ENCODE measurements at places on chromosomes 12 and 14. TPM values are rescaled to one million over a fixed set of nuclear protein-coding genes. Genes with fewer than 3 reads are reported as not detected.

Gene TAS2R7
- not detected for total RNA-seq

DNA sequence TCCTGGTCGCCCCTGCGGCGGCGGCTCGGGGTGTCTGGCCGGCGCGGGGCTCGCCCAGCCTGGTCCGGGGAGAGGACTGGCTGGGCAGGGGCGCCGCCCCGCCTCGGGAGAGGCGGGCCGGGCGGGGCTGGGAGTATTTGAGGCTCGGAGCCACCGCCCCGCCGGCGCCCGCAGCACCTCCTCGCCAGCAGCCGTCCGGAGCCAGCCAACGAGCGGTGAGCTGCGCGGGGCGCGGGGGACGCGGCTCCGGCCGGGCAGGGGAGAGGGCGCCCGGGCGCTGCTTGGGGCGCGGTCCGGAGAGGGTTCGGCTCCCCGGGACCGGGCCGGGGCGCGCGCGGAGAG is at the start of gene LGALS3:
Gene LGALS3 (plus strand): TSS at position 167 of the 342 bp plus-strand sequence. CDS start 8,122 bp downstream, outside the sequence.
- peak; percentile 41 for DNase-seq

GRCh38 chr12:123119808-123120207 is 31.1 kb downstream of the PITPNM2 start:
- DNase-seq, result no peak

- no peak for DNase-seq
Measured at GRCh38 chr14:90815822-90816662, at the start of gene TTC7B. TSS of gene TTC7B (minus strand) at chr14:90816430. CDS start at chr14:90816295, 135 bp downstream.

Gene HCAR1
- not detected for total RNA-seq

GRCh38 chr14:21846227-21846885 is 172.7 kb upstream of the OR4E1 start:
- no peak for DNase-seq

Gene SIX6
- not detected for total RNA-seq

Gene TMEM106C
- total RNA-seq, result 211 TPM

DNA sequence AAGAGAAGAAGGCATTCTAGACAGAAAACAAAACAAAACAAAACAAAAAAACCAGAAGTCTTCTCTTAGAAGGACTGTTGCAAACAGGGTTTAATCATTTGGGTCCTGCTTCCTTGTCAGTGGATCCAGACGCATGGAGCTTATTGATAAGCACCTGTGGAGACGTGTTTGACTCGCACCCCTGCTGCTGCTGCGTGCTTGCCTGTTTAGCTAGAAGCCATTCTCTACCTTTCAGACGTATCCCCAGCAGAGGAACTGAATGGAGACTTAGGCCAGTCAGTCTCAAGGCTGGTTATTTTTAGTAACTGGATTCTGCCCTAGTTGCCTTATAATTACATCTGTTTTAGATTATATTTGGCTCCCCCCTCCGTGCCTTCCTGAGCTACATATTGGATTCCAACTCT is 186.1 kb upstream of the EEA1 start:
- DNase-seq, result no peak

Gene LAG3
- total RNA-seq, result 0.31 TPM

DNA sequence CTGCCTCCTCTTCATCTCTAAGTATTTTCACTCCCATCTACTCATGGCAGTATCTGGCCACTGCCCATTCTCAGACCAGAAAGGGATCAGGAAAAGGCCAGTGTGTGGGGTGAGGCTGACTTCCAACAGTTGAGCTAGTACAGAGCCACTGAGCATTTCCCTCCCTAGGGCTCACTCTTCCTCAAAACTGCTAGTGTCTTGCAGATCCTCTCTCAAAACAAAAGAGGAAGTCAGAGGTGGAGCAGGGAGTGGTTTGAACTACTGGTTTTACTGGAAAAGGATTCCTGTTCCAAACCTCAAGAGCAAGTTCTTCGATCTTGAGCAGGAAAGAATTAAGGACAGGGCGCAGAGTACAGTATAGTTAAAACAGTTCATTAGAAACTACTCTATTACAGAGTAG is 11.7 kb upstream of the RNASE10 start:
- DNase-seq, result peak; percentile 3

DNA sequence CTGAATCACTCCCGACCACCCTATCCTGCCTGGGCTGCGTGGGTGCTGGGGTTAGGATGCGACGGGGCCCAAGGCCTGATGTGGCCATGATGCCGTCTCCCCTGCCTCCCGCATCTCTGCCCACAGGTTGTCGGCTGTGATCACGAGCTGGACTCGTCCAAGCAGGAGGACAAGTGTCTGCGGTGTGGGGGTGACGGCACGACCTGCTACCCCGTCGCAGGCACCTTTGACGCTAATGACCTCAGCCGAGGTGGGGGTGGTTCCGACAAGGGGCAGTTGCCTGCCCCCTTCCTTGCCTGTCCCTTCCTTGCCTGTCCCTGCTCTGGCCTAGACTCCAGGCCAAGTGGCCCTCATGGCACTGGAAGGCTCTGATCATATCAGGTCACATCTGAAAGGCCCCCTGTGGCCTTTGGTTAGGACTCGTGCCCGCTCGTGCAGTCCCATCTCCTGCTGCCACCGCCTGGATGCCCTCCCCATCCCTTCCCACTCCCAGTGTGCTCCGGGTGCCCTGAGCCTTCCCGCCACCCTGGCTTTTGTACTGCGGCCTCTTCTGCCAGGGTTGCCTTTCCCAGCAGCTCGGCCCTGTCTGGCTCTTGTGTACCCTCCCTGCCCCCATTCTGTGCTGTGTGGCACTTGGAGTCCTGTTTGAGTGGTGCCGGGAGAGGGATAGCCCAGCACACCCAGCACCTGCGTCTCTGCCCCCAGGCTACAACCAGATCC is 13.6 kb downstream of the PAPLN start:
- no peak for DNase-seq

- DNase-seq, result no peak
Measured at GRCh38 chr12:47349137-47350061, 269.6 kb upstream of the AMIGO2 start.

GRCh38 chr14:104224131-104224505 is 85.7 kb downstream of the KIF26A start:
- no peak for DNase-seq

- DNase-seq, result no peak
Measured at GRCh38 chr12:78684419-78684818, 180.2 kb upstream of the SYT1 start.

Gene CCND2
- 110 TPM for total RNA-seq

Gene CCDC175
- not detected for total RNA-seq

Gene PRMT5
- 257 TPM for total RNA-seq

DNA sequence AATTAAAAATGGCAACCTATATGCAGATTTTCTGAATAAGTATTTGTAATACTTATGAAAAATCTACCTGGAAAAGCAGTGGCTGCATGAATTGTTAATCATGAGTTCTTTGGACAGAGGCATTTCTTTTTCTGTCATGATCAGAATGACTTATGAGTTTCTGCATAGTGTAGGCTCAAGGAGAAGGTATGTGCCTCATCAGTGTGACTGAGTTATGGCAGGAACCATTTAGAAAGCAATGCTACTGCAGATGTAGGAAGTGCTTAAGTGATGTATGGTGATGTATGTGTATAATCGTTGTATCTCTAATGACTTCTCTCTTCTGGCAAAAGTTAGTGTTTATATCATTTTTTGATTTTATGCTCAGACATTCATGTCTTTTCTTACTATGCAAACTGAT is 816.4 kb upstream of the FBXO33 start:
- DNase-seq, result no peak

Gene HNRNPC
- total RNA-seq, result 1,766 TPM

DNA sequence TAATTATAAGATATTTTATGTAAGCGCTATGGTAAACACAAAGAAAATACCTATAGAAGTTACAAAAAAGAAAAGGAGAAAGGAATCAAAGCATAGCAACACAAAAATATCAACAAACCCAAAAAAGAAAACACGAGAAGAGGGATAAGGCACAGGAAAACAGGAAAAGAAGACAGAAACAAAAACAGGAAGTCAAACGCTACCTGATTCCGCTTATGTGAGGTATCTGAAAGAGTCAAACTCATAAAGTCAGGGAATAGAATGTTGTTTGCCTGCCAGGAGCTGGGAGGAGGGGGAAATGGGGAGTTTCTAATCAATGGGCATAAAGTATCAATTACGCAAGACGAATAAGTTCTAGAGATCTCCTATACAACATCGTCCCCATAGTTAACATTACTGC is 39.9 kb upstream of the GPR132 start:
- DNase-seq, result no peak

- no peak for DNase-seq
Measured at GRCh38 chr12:58504143-58504938, 416.0 kb downstream of the LRIG3 start.

Gene PAPLN
- total RNA-seq, result not detected

- peak; percentile 49 for DNase-seq
Measured at GRCh38 chr12:128994856-128995255, 141.6 kb downstream of the GLT1D1 start.

- peak; percentile 56 for DNase-seq
Measured at GRCh38 chr12:25241167-25242020, 9.3 kb downstream of the KRAS start.

GRCh38 chr14:61388173-61388975 is 67.0 kb downstream of the PRKCH start:
- DNase-seq, result no peak

Gene CLEC2A
- not detected for total RNA-seq

Gene ARHGEF25
- total RNA-seq, result 4.6 TPM

- DNase-seq, result no peak
Measured at GRCh38 chr12:50530532-50530931, 25.7 kb downstream of the DIP2B start.

Gene KCNMB4
- 0.43 TPM for total RNA-seq

DNA sequence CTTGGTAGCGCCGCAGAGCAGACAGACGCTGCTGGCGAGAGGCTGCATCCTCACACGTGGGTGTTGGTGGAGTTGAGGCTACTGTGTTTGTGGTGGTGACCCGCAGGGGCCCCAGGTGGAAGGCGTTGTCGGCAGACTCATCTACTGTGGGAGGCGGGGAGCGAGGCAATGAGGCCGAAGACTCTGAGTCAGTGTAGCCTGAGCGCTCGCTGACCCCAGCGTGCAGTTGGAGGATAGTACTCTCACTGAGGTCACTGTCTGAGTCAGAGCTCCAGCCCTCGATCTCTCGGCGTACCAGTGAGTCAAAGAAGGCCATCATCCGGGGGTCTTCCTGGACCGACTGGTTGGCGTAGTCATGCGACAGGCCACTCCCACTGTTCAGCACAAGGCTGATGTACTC is 76.0 kb upstream of the ACTN1 start:
- DNase-seq, result no peak

- DNase-seq, result no peak
Measured at GRCh38 chr12:118827047-118827446, 154.3 kb upstream of the SRRM4 start.

- DNase-seq, result no peak
Measured at GRCh38 chr12:85807730-85808129, 28.5 kb downstream of the RASSF9 start.

- no peak for DNase-seq
Measured at GRCh38 chr14:96197969-96198368, 6.7 kb upstream of the BDKRB2 start.

DNA sequence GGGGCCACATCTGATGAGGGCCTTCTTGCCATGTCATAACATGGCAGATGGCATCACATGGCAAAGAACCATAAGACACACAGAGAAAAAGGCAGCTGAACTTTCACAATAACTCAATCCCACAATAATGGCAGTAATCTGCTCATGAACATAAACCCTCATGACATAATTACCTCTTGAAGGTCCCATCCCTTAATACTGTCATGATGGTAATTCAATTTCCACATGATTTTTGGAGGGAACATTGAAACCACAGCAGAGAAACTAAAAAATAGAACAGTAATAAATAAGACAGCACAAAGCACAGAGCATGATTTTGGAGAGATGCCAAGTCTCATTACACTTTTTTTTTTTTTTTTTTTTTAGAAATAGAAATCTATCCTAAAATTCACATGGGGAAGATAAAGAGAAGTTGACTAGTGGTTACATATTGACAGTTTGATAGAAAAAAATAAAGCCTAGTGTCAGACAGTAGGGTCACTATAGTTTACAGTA is 61.8 kb upstream of the ATF7IP start:
- no peak for DNase-seq

DNA sequence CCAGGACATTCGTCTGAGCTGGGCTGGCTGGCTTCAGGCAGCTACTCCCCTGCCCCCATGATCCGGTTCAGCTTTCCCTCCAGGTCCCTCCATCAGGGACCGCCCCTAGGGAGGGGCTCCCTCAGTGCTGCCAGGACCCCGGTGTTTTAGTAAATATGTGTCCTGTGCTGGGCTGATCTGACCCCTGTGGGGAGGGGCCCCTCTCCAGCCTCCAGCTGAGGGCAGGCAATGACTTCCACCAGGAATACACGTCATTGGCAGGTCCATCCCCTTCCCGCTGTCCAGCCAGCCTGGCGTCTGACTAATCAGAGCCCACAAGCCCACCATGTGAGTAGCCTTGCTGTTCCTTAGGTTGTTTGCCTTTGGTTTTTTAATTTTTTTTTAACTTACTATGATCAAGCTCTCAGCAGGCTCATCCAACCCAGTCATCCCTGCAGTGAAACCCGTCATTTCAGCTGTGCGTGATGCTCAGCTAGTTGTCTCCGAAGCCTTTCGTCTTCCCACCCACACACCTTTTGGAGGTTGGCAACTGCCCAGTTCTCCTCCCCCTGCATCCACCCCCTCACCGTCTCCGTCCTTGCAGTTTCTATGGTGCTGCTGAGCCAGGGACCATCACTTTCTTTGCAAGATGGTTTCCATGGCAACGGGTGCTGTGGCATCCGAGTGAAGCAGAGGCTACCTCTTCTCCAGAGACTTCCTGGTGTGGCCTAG is 16.0 kb upstream of the SERPINA4 start:
- no peak for DNase-seq

- DNase-seq, result no peak
Measured at GRCh38 chr12:83140135-83140534, 453.4 kb downstream of the TMTC2 start.

Gene PRKD1
- 0.49 TPM for total RNA-seq

DNA sequence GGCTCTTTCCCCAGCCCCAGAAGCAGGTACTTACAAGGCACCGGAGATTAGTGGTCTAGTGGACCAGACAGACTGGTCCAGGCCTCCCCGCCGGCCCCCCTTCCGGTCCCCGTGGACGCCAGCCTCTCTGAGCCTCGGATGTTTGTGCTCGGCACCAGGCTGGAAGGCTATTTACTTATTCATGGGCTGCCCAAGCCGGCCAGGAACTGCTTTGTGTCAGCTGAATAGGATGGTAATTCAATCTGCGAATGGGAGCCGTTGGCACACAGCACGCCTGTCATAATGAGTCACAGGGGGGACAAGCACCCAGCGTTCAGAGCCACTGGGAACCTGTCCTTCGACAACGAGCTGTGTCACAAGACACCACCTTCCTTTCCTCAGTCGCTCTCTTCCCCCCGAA is 82.3 kb downstream of the RIMBP2 start:
- peak; percentile 19 for DNase-seq

GRCh38 chr12:10249690-10250455 is 37.2 kb downstream of the GABARAPL1 start:
- no peak for DNase-seq

Measured in G401 (cell line).